CD4-positive, alpha-beta T cell treated with Interleukin-15 for 4 hours (primary cell): ENCODE measurements at places on chromosomes 2 and 18.

- DNase-seq = no peak
These were observed 2.7 kb downstream of the ZNF532 start for GRCh38 chr18:58867281-58867961.

GRCh38 chr18:33541316-33541715 lies 36.7 kb upstream of the ASXL3 start:
- no peak for DNase-seq

- DNase-seq = no peak
These were observed 12.6 kb downstream of the USP37 start for GRCh38 chr2:218555527-218555926.

DNA sequence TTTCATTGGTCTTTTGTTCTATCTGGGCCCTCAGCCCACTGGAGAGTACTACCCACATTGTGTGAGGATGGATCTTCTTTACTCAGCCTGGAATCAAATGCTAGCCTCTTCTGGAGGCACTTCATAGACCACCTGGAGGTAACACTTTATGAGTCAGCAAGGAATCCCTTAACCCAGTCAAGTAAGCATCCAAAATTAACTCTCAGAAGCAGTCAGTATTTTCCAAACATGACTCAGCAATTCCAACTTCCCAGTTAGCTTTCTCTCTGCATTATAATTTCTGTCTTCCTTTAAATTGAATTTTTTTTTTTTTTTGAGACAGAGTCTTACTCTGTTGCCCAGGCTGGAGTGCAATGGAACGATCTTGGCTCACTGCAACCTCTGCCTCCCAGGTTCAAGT lies 142.7 kb downstream of the ACKR3 start:
- no peak for DNase-seq

- peak; percentile 12 for DNase-seq
These were observed 681.0 kb upstream of the ID2 start for GRCh38 chr2:8000870-8001269.

DNA sequence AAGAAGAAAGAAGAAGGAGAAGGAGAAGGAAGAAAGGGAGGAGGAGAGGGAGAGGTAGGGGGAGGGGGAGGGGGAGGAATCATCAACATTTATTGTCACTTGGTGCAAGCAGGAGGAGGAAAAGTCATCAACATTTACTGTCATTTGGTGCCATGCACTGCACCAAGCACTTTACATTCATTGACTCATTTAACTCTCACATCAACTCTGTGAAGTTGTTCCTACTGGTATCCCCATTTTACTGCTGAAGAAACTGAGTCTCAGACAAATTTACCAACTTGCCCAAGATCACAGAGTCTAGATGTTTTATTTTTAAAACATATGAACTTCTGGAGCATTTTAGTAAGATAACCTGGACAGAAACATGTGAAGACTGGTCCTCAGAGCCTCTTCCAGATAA lies 46.7 kb upstream of the NEB start:
- DNase-seq = no peak

DNA sequence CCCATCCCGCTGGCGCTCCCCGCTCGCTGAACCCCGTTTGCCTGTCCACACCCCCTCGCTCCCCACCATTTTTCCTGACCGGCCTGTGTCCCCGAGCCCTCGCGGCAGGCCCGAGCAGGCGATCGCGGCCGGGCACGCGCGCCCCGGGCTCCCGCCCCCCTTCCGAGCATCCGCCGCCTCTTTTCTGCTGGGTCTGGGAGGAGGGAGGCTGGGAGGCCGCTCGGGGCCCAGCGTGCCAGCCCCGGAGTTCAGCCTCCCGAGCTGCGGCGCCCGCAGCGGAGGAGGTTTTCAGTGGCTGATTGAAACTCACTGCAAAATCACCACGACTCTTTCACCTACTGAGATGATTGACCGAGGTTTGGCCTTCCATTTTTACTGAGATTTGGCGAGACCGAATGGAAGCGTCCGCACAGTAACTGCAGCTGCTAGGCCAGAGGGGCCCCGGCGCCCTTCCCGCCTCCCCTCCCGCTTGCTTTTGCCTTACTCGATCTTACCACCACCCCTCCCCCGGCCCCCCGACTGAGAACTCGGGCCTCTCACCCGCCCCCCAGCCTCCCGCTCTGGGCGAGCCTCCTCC lies 4.8 kb downstream of the SOX11 start:
- no peak for DNase-seq

- DNase-seq = no peak
These were observed 78.8 kb downstream of the MYL12B start for GRCh38 chr18:3340682-3341097.

DNA sequence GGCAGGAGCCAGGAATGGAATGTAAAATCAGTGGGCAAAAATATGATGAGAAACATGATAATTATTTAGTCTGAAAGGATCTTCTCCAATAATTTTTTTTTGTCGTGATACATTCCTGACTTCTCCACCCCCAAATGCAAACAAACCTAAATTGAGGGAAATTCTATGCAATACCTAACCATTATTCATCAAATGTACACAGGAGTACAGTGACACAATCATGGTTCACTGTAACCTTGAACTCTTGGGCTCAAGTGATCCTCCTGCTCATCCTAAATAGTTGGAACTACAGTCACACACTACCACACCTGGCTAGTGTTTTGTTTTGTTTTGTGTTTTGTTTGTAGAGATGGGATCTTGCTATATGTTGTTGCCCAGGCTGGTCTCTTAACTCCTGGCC lies 46.5 kb downstream of the RAB10 start:
- DNase-seq = no peak

GRCh38 chr18:44938720-44939665 lies 258.3 kb downstream of the SETBP1 start:
- no peak for DNase-seq

DNA sequence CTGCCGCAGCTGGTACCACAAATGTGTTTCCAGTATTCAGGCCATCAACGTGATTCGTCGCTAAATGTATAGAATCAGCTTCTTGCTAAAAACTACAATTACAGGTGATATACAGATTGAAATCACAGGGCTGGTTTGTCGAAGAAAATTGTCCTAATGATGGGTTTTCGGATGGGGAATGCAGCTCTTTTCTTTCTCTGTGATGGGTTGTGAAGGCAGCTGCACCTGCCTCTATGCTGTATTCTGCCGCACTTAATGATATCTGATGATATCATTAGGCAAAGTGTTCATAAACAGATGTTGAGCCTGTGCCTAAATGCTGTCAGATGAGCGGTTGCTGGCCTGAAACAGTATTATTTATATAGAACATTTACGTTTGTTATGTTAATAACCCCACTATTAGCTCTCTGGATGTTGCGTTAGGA lies 218.1 kb downstream of the ARHGAP15 start:
- no peak for DNase-seq

- DNase-seq = peak; percentile 16
These were observed 625 bp upstream of the NBAS start for GRCh38 chr2:15561574-15562344.
